A172 (cell line): ENCODE measurements at places on chromosomes 7 and 10.

DNA sequence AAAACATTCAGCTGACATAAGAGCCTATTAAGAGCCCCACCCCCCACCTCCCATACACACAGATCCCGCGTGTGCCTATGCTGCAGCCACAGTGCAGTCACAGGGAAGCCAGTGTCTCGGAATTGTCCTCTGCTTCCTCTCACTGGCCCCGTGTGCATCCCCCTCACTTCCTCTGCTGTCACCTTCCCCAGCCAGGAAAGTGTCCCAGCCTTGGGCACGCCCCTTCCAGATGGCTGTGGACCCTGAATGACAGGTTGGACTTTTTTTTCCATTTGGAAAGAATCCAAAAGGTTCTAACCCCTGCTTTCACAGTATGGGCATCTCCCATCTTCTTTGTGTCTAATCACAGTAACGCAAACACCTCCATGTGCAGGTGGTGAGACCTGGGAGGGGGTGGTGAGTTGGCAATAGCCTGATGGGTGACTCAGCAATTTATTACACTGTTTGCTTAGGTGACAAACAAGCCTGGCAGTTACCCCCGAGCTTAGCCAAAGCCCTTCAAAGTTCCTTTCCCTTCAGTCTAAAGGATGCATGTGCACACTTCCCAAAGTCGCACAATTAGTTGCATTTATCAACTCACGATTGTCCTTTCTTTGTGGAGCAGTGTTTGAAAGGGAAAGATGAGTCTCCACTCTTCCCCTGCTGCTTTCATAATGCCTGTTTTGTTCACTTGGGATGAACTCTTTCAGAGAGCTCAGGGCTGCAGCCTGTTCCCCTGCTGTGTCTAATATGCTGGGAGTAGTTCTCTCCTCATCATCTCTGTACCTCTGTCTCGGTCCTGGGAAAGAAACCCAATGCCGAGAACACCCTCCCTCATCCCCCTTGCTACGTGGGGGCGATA is 67.5 kb upstream of the EFCAB10 start:
- DNase-seq: peak; percentile 68

DNA sequence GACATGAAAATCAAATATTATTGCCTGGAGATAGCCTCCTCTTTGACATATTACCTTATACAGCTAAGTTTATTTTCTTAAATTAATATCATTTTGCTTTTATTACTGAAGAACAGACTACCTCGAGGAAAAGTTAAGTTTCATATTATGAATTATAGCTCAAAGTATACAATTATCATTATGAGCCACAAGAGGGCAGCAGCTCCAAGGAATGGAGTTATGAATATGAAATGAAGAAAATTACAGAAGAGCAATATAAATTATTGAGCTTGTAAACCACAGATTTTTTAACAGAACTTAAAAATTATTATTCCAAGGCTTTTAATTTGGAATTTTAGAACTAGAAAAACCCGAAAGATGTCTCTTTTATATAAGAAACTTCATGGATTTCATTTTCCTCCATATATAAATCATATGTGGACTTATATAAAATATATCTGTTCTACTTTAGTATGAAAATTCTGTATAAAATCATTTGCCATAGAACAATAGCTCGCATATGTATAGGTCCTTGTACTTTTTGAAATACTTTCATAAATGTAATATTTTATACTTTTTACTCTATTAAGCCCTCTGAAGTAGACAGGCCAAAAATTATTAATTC is 40.1 kb downstream of the IQUB start:
- DNase-seq: peak; percentile 11

DNA sequence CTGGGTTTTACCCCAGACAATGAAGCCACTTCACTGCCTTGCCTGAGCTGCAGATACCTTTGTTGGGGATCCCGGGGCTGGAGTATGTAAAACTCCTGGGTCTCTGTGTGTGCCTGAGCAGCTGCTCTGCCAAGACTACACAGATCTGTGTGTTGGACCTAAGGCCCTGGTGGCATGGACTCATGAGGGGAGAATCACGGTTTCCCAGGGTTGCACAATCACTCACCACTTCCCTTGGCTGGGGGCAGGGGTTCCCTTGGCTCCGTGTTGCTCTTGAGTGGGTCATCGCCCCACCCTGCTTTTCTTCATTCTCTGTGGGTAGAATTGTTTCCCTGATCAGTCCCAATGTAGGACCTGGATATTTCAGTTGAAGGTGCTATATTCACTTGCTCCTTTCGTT is 13.9 kb upstream of the TBATA start:
- no peak for DNase-seq

GRCh38 chr7:28490831-28491230 is 78.5 kb downstream of the CREB5 start:
- no peak for DNase-seq

GRCh38 chr10:61390851-61391250 is 62.3 kb downstream of the TMEM26 start:
- DNase-seq: no peak

GRCh38 chr7:74598558-74598957 is 59.0 kb upstream of the GTF2I start:
- peak; percentile 100 for DNase-seq

GRCh38 chr7:41825927-41826480 is 123.1 kb upstream of the INHBA start:
- DNase-seq: peak; percentile 58

GRCh38 chr10:27373566-27374160 is 130.4 kb upstream of the RAB18 start:
- DNase-seq: no peak

- no peak for DNase-seq
Measured at GRCh38 chr7:24800667-24801066, 43.4 kb upstream of the GSDME start.

DNA sequence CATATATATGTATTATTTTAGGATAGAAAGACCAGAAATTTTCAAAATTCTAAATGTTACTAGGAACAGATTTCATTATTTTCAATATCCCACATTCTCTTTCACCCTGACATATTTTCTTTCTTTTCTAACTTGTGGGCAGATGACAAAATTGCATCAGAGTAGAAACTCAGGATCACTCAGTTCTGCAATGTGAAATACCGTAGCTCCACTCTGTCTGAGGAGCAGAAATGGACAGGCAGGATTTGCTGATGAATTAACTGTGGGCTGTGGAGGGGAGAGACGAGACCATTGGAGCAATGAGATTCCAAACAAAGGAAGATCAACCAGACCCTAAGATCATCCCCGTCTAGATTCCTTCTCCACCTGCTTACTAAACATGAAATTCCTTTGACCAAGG is 37.0 kb upstream of the SVOPL start:
- no peak for DNase-seq

GRCh38 chr10:26566525-26567350 is 128.6 kb downstream of the APBB1IP start:
- no peak for DNase-seq

GRCh38 chr7:43782768-43783555 is 24.5 kb downstream of the BLVRA start:
- DNase-seq: no peak

DNA sequence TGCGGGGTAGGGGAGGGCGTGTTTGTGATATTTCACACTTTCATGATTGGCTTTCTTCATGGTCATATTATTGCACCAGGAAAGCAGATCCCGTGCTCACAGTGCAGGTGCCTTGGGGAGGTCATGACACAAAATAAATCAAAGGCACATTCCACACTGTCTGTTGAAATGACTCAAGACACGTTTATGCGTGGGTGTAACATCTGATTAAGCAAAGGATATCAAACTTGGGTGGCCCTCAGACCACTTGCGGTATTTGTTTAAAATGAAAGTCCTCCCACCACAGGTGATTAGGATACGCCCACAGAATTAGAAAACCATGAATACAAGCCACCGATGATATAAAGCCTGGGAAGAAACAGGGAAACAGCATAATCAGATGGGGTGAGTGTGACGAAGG is 51.1 kb downstream of the SVIL start:
- peak; percentile 69 for DNase-seq

- peak; percentile 64 for DNase-seq
Measured at GRCh38 chr7:94344826-94345225, 49.9 kb upstream of the COL1A2 start.

DNA sequence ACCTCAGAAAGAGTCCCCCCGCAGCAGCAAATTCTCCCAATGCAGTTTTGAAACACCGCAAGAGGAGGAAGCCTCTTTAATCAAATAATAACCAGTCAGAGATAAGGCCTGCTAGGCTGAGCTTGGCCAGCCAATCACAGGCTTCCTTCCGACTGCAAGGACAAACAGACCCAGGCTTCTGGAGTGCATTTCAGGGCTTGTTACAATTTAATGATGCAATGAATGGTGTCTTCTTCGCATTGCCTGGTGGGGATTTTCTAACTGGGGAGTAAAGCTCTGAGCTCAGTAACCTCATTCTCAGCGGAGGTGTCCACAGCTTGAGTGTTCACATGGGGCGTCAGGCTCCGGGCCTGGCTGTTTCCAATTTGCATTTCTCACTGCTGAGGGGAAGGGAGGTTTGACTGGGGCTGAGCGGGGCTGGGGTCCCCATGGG is 31.8 kb upstream of the GPAM start:
- no peak for DNase-seq

DNA sequence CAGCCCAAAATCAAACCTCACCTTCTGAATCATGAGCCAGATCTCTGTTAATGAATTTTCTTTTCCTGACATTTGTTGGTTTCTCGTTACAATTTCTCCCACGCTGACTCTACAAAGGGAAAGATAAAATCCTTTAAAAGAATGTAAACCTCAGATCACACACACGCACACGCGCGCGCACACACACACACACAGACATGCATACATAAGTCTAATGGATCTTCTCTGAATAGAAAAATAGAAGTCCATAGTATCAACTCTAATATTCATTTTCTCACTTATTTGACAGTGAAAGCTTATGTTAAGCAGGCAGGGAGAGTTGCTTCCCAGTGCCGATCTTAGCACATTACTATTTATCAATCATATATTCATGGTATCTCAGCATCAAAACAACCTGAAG is 1.4 kb downstream of the ETV1 start:
- DNase-seq: no peak

DNA sequence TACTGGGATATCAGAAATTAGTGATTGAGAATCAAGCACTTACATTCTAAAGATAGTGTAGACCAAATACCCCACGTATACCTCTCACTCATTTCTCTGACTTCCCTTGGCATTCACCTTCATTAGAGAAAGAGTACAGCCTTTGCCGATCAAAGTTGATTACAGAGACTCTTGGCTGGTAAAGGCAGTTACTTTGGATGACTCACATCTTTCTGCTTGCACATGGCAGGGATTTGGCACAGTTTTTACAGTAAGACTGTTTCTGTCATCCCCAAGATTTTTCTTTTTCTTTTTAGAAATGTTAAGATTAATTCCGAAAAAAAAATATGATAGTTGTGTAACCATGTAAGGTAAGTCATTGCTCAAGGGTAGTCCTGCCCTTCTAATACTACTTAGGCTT is 143.0 kb downstream of the TSPAN12 start:
- DNase-seq: peak; percentile 38

DNA sequence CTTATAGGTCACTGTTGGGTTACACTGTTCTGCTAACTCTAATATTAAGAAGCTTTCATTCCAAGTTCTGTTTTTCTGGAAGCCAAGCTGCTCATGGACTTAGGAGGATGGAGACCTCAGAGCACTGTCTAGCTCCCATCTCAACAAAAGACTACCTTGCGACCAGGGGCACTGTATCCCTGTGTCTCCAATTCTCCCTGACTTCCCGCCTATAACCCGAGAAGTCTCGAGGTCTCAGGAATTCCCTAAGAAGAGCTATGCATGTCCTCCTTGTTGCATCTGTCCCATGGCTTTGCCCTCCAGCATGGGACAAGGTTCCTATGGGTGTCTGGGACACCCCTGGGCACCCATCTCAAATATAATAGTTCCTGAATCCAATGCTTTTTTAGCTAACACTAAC is 31.2 kb downstream of the BTBD16 start:
- DNase-seq: no peak

DNA sequence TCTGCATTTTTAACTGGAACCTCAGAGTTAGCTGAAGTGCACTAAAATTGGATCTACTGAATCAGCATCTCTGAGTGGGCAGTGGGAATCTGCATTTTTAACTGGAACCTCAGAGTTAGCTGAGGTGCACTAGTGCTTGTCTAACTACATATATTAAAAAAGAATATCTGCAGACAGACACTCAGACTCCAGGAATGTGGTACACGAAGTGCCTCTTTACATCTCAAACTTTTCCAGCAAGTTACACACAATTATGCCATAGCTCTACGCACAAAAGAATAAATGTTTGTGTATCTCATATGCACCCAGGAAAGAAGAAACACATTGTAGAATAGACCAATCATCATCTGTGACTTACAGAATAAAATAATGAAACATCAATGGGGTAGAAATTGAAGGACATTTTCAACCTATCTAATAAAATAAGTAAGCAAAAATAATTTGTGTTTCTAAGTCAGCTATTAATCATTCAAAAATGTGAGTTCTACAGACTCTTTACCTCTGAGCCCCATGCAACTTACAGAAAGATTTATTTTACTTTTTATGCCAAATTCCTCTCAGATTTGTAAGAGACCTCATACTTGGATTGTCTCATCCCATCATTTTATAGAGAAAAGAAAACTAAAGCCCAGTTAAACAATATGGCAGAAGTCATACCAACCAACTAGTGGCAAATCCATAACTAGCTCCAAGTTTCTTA is 28.3 kb downstream of the PPP1R3A start:
- peak; percentile 31 for DNase-seq

DNA sequence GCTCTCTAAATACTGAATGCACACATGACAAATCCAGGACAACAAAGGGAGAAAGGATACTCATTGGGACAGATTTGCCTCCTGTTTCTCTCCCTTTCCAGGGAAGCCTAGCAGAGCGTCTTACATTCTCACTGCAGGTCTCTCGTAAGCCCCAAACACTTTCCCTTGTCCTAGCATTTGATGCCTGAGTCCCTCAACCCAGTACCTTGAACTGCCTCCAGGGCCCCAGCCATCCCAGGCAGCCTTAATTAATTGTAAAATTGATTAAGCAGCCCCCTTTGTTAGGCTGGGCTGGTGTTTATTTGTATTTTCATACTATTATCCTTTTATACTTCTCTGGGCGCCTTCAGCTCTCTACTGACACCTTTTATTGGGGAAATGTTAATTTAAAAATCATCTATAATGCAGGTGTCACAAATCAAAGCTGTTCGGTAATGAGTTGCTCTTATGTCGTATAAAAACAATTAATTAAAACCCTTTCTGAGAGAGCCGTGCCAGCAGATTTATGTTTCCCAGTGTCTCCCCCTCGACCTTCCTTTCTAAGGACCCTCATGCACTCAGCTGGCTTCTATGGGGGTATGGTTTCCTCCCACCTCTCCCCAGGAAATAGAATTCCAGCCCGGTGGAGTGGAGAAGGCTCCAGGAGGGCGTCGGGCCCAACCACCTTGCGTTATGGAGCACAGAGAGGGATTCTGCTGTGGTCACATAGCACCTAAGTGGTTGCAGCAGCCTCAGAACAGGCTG is 243.8 kb downstream of the RPS24 start:
- no peak for DNase-seq

- no peak for DNase-seq
Measured at GRCh38 chr10:6711881-6712280, 131.8 kb upstream of the PRKCQ start.

DNA sequence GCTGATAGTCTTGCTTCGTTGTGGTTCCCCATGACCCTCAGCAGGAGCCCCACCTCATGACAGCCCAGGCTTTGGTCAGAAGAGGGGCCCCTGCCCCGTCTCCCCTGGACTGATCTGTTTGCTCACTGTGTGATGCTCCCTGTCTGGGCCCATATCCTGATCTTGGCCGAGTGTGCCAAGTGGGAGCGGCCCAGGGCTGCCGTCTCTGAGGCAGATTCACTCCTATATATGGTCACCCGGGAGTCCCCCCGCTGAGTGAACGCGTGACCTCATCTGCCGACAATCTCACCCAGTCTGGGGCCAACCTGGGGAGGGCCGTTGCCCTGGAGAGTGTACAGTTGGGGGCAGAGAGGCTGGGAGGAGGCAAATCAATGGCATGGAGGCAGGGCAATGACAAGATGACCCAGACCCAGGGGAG is 34.5 kb downstream of the PPIF start:
- peak; percentile 97 for DNase-seq
